ENCODE measurements at places on chromosomes 5 and 9.

DNA sequence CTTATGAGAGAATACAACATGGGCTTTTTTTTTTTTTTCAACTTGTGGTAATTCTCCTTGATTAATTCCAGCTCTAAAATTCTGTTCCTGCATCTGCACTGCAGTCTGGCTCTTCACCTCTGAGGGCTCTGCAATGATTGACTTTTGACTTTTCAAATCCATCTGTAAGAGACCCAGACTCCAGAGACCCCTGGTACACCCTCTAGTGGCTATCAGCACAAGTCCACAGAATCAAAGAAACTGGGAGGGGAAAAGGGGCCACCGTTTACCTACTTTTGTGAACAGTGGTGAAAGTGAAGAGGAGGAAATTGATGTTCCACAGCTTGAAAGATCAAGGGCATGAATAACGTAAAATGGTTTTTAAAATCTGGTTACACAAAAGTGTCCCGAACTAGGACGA is 151.6 kb downstream of the SLIT3 start:
- no peak for DNase-seq

- DNase-seq, result no peak
Observed at GRCh38 chr5:5826911-5827310, 404.4 kb downstream of the ICE1 start.

DNA sequence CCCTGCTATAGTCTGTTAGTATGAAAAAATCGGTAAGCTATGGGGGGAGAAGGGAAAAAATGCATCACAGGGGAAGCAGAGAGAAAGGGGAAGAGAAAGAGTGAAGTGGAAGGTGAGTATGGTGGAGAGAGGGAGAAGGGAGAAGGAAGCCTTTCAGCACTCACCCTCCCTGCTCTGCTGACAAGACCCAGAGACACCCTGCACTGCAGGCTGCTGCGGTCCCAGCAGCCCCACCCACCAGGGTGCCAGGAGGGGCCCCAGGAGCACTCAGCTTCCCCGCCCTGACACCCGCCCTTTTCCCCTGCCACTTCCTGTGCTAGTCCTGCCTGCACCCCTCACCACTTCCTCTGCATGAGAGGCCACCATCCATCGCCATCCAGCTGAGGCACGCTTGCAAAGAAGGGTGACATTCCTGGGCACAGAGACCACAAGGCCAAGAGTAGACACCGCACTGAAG is 12.7 kb downstream of the STK10 start:
- DNase-seq, result peak; percentile 95

DNA sequence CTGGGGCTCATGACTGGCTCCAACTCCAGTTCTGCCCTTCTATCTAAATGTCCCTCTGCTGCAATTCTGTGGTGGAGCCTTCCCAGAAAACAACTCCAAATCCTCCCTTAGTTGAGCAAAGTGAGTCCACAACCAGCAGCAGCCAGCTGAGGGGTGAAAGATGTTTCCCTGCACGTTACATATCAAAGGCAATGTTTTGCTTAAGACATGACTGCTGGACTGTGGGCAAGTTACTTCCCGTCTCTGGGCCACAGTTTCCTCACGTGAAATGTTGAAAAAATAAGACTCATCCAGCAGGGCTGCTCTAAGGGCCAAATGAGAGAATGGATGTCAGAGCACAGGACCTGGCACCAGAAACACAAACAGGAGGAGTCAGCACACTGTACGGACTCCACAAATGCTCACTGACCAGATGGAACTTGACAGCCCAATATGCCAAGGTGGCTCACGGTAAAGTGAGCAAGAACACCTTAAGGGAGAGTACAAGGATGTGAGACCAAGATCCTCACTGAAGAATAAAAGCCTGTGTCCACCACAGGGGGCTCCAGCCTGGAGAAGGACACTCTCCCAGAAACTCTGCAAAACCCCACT is 138.4 kb upstream of the ABCA1 start:
- no peak for DNase-seq

DNA sequence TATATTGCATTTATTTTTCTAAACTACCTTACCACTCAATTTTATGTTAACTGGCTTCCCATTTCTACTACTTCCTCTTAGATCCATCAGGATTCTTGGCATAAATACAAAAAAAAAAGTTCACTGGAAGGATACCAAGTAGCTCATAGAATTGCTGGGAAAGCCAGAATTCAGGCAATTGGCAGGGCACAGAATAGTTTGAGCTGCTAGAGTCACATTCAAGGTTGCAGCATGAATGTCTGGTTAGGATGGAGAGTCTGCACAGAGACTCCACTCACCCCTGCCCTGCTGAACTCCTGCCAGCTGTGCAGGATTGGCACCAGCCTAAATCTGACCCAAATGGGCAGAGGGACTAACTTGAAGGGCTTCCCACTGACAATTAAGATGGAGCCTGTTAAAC is 4.9 kb upstream of the AMACR start:
- no peak for DNase-seq

- no peak for DNase-seq
Observed at GRCh38 chr9:107688728-107689127, 199.2 kb upstream of the KLF4 start.

GRCh38 chr5:34552686-34553085 is 103.4 kb upstream of the RAI14 start:
- no peak for DNase-seq

GRCh38 chr5:14793851-14794250 is 77.7 kb downstream of the ANKH start:
- DNase-seq, result no peak

DNA sequence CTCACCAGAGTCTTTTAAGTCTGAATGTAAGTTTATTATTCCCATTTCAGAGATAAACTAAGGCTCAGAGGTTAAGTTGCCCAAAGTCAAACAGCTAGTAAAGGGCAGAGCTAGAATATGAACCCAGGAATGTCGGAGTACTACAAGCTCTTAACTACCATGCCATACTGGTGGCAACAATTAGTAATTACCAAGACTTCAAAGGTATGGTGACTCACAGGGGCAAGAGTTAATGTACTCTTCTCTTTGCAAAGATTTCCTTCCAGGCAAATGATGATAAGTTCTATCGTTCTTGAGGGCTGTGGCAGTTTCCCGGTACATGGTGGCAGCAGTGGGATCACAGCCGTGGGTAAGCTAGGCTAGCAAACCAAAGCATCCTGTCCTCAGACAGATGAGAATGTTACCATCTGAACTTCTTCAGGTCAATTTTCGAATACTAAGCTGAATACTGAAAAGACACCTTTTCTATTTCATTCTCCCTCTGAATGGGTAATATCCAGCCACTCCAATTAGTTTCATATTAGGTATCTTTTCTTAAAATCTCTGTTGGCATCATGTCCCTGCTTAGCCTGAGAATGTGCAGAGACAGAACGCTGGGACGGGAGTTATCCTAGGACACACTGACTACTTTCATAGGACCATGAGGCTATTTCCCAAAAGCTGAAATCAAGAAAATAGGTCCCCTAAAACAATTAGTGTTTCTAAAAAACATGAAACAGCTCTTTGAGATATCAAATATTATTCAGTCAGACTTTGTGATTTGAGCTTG is 117.0 kb upstream of the NR5A1 start:
- no peak for DNase-seq

GRCh38 chr9:127051881-127052595 is 70.4 kb downstream of the ANGPTL2 start:
- no peak for DNase-seq

DNA sequence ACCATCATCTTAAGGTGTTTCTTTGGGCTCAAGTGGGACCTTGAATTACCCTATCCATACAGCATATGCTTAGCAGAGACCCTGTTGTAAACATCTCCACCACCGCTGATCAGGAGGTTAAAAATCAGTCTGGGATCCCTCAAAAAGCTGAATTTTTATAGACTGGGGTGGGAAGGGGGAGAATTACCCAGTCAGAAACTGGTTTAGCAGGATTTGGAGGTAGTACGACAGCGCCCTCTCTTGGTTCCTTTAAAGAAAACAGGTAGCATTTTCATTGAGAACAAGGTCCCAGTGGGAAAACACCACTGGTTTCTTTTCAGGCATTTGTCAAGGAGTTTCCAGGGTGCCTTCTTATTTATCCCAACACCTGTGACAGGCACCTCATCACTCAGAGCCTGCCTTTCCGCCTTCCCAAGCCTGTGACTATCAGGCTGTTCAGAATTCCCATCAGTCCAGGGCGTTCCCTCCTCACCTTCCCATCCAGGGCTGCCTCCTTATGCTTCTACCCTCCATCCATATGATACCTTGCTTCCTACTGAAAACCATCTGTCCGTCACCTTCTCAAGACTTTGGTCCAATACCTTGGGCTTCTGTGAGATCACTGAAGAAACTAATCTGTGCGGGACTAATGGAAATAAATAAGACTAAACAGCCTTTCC is 203.8 kb upstream of the RAI14 start:
- DNase-seq, result no peak

- DNase-seq, result no peak
Observed at GRCh38 chr9:6681957-6682501, 36.5 kb upstream of the GLDC start.

- DNase-seq, result no peak
Observed at GRCh38 chr9:99178912-99179872, 42.5 kb downstream of the ALG2 start.
